ENCODE measurements at places on chromosomes 5 and 9.
A peak's percentile ranks its signal among the peaks of the same experiment; 100 is the strongest.

- DNase-seq = no peak
Observed at GRCh38 chr5:149310947-149311658, 34.2 kb upstream of the GRPEL2 start.

- no peak for DNase-seq
Observed at GRCh38 chr9:120974181-120974580, 47.6 kb upstream of the TRAF1 start.

- DNase-seq = no peak
Observed at GRCh38 chr9:14849296-14849695, 60.9 kb downstream of the FREM1 start.

GRCh38 chr9:18452276-18452675 lies 21.7 kb upstream of the ADAMTSL1 start:
- no peak for DNase-seq

GRCh38 chr5:37214550-37214949 lies 34.6 kb downstream of the CPLANE1 start:
- DNase-seq = no peak

DNA sequence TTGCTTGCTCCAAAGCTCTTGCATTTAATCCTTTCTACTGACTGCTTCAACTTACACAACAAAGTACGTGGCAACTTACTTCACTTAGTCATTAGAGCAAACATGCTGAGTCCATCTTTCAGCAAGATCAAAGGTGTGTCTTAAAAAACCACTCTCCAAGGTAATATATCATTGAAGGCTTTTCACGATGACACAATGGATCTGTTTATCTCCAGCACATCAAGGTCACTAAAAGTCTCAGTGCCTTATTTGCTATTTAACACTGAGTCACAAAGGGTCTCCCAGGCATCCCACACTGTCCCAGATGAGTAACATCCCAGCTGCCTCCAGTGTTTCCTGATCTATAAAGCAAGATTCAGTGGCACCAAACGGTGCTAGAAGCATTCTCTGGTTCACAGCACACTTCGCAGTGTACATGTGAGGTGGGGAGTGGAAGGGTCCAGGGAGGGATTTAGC lies 3.7 kb upstream of the CLK4 start:
- DNase-seq = peak; percentile 87

DNA sequence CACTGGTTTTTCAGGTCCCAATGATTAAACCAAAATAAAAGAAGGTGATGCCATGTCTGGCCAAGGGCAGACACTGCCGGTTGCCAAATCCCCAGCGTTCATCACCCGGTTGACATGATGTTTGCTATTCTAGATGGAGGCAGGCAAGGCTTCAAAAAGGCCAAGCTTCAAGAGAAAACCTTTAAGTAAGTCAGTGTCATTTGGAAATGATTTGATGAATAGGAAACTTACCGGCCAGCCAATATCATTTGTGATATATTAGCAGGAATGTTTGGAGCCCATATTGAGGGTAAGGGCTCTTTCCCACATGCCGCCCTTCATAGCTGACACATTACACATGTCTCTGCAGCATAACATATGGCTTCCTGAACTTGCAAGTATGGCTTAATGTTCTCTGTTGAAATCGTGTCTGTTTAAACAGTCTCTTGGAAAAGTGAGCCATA lies 89.5 kb upstream of the TTC23L start:
- DNase-seq = no peak

GRCh38 chr5:178416919-178417318 lies 173.3 kb downstream of the COL23A1 start:
- peak; percentile 59 for DNase-seq

- DNase-seq = no peak
Observed at GRCh38 chr9:73050065-73050816, 97.4 kb upstream of the ALDH1A1 start.

DNA sequence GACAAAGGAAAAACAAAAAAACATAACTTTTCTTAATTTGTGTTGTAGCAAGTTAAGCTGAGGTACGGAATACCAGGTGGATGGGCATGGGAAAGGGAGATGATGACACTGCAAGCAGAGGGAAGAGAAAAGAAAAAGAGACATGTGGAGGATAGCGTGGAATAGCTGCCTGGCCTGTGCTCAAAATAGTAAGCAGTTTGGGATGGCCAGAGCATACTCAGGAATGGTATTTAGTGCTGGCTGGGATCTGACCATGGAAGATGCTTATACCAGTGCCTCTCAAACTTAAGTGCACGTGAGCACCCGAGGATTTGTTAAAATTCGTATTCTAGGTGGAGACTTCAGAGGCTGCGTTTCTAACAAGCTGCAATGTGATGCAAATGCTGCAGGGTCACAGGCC lies 41.3 kb downstream of the LNPEP start:
- DNase-seq = no peak

- no peak for DNase-seq
Observed at GRCh38 chr5:134758176-134758503, 439 bp upstream of the DDX46 start.

- no peak for DNase-seq
Observed at GRCh38 chr9:128116104-128117083, 11.1 kb downstream of the PTGES2 start.

GRCh38 chr9:35736201-35736633 lies 3.8 kb downstream of the CREB3 start:
- DNase-seq = peak; percentile 61

DNA sequence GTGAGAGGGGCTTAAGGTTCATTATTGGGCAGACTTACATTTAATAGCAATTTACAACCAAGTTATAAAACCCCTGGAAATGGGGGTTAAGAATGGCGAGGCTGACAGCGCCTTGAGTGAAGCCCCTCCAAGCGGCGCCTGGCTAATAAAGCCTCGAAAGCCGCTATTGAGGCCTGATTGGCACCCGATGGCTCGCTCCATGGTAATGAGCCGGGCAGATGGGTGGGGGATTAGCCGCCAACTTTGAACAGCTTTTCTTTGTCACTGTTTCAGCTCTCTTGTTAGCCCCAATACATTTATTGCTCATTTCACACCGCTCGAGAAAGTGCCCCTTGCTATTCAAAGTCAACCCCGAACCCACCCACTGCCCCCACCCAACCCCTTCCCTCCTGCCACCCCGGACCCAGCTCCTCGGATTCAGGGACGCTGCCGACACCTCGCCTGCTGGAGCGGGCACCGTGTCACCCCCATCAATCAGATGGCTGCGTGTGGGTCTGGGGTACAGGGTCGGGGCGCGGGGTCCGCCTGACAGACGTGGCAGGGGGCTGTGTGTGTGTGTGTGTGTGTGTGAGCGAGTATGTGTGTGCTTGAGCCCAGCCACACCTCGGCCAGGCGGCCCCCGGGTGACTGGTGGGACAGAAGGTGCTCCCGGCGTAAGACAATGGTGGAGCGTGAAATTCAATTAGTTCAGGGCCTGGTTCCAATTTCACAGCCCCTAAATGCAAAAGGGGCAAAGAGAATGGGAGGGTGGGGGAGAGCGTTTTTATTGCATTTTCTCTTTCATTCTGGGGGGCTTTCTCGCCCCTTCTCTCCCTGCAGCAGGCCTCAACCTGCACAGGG lies 34.2 kb downstream of the ASS1 start:
- no peak for DNase-seq

- no peak for DNase-seq
Observed at GRCh38 chr5:5704352-5704751, 281.9 kb downstream of the ICE1 start.

DNA sequence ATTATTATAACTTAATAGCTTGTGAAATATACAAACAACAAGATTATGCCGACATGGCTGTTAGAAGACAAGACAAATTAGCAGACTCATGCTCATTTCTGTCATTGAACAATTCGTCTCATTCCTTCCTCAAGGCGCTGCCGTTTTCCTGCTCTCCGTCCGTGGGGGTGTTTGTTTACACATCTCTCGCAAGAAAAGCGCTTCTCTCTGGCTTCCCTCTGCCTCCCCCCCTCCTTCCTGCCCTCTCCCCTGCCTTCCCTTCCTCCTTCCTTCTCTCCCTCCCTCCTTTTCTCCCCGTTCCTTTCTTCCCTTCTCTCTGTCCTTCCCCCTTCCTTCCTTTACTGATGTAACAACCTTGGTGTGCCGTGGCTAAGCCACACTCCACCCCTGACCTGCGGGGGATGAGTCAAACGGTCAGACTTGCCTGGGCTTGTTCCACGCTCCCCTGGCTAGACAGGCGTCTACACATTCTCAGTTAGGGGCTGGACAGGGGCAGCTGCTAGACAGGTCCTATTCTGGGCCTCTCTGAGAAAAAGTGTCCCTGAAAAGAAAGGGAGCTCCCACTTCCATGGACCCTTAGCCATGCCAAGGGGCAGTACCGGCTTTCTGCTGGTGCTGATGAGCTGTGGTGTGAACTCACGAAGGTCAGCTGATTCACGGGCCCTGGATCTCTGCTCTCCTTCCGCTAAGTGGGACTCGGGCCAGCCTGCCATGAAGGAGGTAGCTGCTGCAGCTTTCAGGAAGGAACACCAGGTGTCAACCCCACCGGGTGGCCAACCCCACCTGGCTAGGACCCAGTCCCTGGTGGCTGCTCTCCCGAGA lies 32.0 kb upstream of the SPTLC1 start:
- peak; percentile 85 for DNase-seq

- no peak for DNase-seq
Observed at GRCh38 chr5:62568800-62569432, 9.7 kb upstream of the LRRC70 start.

- DNase-seq = peak; percentile 68
Observed at GRCh38 chr9:95511952-95512708, 4.6 kb downstream of the PTCH1 start.

DNA sequence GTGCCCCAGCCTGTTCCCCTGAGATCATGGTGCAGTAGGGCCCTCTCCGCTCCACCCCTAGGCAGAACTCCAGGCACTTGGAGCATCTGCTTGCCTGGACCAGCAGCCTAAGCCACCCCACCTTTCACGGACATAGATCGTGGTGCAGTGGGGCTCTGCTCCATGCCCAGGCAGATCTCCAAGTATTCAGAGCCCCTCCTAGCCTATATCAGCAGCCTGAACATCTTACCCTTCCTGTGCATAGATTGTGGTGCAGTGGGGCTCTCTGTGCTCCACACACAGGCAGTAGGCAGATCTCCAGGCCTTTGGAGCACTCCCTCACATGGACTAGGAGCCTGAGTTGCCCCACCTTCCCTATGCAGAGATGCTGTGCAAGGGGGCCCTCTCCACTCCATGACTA lies 103.0 kb downstream of the GLIS3 start:
- no peak for DNase-seq

GRCh38 chr5:76732405-76733048 lies 16.6 kb downstream of the F2R start:
- DNase-seq = no peak

DNA sequence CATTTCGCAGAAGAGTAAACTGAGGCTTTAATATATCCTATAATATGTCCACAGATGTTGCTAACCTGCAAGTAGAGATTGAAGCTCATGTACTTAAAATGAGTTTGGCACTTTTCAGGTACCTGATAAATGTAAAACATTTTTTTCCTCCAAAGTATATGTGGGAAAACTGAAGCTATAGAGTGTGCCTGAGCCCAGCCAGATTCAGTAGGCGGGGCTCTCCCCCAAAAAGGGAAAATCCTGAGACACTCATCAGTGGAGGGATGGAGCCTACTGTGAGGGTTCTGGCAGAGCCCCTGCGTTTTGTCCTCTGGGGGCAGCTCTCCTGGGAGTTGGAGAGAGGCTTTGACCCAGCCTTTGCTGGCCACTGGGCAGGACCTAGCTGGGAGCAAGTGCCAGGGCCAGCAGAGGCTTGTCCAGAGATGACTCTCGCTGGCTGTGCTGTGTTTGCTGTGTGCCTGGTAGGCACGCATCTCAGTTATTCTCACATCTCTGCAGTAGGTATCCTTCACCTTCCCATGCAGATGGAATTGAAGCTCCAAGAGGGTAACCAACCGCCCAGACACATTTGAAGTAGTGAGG lies 81.1 kb upstream of the SPRY4 start:
- no peak for DNase-seq

DNA sequence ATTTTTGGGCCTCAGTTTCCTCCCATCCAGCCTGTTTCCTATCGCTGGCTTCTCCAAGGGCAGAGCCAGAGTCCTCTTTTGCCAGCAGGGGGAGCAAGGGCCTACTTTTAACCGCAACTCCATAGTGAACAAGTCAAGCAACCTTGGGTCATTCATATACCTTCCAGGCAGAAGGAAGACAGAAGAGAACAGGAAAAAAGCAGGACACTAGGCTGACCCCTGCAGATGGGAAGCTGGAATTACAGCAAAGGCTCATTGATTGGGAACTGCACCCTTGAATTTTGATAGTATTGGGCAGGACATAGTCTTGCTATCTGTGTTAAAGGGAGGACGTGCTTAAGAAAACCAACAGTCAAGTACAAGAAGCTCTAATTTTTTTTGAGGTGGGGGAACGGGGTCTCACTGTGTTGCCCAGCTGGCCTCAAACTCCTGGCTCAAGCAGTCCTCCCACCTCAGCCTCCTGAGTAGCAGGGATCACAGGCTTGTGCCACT lies 30.1 kb downstream of the QRFP start:
- peak; percentile 95 for DNase-seq

DNA sequence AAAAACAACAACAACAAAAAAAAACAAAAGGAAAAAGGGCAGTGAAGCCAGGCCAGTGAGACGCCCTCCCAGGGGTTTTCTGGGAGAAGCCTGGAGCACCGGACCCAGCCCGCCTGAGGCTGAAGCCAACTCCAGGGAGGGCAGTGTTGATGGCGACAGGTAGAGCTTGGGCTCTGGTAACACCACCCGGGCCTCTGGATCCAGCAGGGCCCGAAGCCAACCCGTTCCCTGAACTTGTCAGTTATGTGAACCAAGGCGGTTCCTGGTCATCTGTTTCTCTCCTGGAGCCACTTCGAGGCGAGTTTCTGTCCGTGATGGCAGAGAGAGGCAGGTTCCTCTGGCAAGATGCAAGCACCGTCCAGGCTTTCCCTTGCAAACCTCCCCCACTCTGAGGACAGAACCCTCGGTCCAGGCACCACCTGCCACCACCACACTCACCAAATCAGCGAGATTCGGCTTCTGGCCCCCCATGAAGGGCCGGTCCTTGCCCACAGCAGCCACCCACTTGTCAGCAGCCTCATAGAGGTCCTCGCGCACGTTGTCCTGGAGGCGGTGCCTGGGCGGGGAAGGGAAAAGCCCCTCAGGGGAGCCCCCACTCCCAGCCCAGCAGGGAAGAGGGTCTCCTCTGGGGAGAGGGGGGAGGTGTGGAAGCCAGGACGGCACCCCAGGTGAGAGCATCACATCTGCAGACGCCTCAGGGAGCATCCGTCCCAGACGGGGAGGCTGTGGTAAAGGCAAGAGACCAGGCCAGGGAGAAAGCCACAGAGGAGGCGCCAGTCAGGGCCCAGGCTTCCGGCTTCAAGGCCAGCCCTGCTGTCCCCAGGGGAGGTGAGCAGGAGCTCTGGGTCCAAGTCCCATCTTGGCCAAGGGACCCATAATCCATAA lies 5.4 kb downstream of the PTGES2 start:
- no peak for DNase-seq

- no peak for DNase-seq
Observed at GRCh38 chr9:131630205-131630831, 85.0 kb downstream of the PRRT1B start.
